Breast epithelium (tissue), 4 donors: ENCODE measurements at places on chromosomes 6 and 20. TPM values are rescaled to one million over a fixed set of nuclear protein-coding genes. Genes with fewer than 3 reads are reported as not detected.

DNA sequence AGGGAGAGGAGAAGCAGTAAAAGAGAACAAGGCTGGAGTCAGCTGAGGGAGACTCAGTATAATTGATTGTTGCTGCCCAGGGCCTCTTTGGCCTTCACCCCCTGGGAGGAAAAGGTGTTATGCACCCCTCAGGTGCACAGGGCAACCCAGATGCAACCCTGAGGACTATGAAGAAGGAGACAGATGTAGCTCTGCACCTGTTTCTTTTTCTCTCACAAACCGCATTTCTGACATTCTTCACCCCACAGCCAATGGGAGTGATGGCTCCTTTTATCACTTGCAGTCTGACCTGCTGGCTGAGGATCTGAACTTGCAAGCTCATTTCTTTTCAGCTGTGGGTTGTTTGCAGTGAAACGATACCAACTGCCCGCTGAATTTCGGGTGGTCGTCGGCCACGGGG, 64.1 kb upstream of the F13A1 start:
- DNase-seq, result no peak

- no peak for DNase-seq
Observed at GRCh38 chr20:4283016-4283415, 267.7 kb upstream of the RNF24 start.

- no peak for DNase-seq
Observed at GRCh38 chr6:138334000-138334399, 43.7 kb upstream of the SMIM28 start.

- no peak for DNase-seq
Observed at GRCh38 chr6:39143238-39143930, 28.4 kb upstream of the SAYSD1 start.

DNA sequence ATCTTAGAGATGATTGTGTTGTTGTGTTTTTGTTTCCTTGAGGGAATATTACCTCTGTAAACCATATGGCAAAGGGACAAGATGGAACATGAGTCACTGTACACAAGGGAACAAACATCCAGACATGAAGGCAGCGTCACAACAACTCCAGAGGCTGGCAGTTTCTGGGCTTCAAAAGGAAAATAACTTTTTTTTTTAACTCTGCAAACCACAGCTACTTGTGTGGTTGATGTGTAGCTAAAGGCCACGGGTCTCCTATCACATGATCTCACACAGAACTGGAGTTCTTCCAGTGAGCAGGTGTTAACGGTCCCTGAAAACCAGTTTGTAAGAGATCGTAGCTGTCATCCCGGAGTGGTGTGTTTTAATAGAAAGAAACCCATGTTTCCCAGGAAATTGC, 33.2 kb upstream of the HBS1L start:
- no peak for DNase-seq

DNA sequence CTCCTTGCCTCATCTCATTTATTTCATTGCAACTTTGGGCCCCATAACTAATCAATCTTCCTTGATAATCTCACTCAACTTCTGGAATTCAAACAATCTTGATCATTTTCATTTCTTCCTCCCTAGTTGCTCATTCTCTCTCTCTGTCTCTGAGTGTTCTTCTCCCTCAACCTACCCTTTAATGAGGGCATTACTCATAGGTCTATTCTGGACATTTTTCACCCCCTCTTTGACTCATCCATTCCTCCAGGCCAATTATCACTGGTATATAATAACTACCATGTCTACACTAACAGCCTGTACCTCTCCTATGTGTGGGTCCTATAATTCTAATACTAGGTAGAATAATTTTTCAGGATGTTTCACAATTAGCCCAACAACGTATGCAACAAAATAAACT, 78.8 kb downstream of the COL21A1 start:
- DNase-seq, result no peak

DNA sequence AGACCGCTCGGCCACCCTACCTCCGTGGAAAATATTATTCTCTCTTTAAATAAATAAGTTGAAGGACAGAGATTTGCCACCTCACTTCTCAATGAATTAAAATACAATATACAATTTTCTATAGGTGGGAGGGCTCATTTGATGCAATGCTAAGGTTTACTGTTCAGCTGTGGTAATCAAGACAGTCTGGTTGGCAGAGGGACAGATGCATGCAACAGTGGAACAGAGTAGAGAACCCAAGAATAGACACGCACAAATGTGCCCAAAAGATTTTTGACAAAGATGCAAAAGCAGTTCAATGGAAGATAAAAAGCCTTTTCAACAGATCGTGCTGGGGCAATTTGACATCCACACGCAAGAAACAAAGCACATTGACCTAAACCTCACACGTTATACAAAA, 145.2 kb downstream of the CEBPB start:
- no peak for DNase-seq

GRCh38 chr6:124420116-124420840, 542.0 kb upstream of the RNF217 start:
- no peak for DNase-seq

DNA sequence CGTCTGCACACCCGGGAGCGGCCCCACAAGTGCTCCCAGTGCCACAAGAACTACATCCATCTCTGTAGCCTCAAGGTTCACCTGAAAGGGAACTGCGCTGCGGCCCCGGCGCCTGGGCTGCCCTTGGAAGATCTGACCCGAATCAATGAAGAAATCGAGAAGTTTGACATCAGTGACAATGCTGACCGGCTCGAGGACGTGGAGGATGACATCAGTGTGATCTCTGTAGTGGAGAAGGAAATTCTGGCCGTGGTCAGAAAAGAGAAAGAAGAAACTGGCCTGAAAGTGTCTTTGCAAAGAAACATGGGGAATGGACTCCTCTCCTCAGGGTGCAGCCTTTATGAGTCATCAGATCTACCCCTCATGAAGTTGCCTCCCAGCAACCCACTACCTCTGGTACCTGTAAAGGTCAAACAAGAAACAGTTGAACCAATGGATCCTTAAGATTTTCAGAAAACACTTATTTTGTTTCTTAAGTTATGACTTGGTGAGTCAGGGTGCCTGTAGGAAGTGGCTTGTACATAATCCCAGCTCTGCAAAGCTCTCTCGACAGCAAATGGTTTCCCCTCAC, 21.0 kb downstream of the PRDM1 start:
- no peak for DNase-seq

GRCh38 chr6:19410481-19410880, 426.7 kb upstream of the ID4 start:
- no peak for DNase-seq

DNA sequence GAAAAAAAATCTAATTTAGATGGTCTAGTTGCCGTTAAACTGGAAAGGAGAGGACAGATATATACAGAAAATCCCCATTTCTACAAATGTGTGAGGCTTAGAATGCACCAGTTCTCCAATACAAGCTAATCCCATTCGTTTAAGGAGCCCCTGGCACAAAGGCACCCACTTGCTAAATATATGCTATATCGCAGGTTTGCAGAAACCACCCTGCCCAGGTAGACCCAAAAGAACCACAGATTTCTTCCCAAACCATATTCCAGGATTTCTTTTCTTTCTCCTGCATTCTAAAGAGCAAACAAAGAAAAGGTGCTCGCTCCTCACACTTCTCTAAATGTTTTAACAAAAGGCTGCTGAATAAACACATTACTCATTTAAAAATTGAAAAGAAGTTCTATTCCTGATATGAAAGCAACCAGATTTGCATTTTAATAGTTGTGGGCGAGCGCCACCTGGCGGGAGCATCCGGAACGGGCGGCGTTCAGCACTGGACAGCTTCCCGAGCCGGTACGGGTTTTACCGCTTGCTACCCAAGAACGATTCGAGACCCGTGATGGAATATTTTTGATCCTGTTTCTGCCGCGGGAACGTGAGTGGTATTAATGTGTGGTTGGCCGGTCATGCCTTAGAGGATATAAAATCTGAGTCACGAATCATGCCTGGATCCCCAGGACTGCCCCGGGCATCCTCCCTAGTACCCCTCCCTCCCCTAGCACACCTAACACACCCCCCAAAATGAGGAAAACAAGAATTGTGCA, 2.1 kb downstream of the PTPRT start:
- peak; percentile 74 for DNase-seq

- no peak for DNase-seq
Observed at GRCh38 chr6:61592238-61592637, 693.8 kb downstream of the KHDRBS2 start.

DNA sequence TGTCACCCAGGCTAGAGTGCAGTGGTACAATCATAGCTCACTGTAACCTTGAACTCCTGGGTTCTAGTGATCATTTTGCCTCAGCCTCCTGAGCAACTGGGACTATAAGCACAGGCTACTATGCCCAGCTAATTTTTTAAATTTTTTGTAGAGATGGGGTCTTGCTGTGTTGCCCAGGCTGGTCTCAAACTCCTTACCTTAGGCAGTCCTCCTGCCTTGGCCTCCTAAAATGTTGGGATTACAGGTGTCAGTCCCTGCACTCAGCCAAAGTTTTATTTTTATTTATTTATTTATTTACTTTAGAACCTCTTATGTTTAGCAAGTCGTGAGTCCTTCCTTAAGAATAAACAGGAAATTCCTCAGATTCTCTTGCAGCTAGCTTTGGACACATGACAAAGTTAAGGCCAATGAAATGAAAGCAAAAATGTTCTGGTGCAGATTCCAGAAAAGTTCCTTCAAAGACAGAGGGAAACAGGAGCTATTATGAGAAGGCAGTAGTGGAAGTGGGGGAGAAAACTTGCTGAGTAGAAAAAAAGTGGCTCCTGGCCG, 19.1 kb downstream of the PIM1 start:
- no peak for DNase-seq

DNA sequence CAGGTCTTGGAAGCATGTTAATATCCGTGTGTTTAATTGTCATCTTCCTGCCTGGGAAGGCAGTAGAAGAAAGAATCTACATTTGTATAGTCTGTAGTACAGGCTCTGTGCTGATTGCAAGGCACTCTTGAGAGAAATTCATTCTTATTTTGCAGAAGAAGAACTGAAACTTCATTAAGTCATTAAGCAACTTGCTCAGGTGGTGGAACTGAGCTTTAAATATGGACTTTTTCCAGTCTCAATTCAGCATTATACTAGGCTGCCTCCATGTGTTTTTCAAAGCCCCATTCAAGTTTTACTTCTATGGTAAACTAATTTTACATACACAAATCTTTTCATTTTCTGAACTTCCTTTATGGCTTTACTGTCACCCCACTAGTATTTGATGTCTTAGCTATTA, 18.7 kb downstream of the ZNF451 start:
- no peak for DNase-seq

DEFB121 gene
- not detected for total RNA-seq

PSORS1C1 gene
- 1.9 TPM for total RNA-seq

ADGRF5 gene
- total RNA-seq, result 41.6 TPM

RAB23 gene
- total RNA-seq, result 10.8 TPM

TMEM14A gene
- total RNA-seq, result 19.7 TPM

MAN1A1 gene
- 81.2 TPM for total RNA-seq
